ENCODE measurements at places on chromosomes 6 and 20.

GRCh38 chr20:62633598-62634329, 8.5 kb upstream of the SLCO4A1 start:
- no peak for DNase-seq

- DNase-seq = no peak
These were observed 89.3 kb upstream of the BTN3A2 start for GRCh38 chr6:26275663-26276062.

GRCh38 chr20:42565235-42565995, 624.3 kb downstream of the PTPRT start:
- no peak for DNase-seq

DNA sequence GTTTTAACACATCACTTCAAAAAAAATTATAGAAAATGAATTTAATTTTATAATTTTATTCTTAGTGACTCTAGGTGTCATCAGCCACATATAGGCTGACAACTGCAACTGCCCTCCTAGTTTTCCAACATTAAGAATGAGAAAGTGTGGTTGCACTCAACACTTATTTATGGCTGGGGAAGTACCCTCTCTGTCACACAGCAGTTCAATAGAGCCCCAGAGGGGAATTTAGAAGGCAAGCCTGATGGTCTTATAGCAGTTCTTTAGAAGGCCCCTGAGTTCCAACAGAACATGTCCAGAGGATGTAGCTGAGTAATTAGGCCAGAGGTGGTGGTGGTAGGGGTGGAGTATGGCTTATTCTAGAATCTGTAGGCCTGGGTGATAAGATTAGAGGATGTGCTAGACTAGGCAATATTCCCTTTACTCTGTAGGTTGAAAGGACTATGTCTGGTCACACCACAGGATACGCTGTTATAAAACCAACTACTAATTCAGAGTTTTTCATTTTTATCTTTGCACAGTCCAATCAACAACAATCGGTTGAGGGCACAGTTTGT, 226.5 kb upstream of the CITED2 start:
- no peak for DNase-seq

- DNase-seq = no peak
These were observed 3.0 kb upstream of the GRM4 start for GRCh38 chr6:34148631-34149451.

- DNase-seq = no peak
These were observed 72.3 kb downstream of the MRPL14 start for GRCh38 chr6:44054721-44055559.

GRCh38 chr6:127923135-127923534, 22.3 kb upstream of the THEMIS start:
- no peak for DNase-seq

DNA sequence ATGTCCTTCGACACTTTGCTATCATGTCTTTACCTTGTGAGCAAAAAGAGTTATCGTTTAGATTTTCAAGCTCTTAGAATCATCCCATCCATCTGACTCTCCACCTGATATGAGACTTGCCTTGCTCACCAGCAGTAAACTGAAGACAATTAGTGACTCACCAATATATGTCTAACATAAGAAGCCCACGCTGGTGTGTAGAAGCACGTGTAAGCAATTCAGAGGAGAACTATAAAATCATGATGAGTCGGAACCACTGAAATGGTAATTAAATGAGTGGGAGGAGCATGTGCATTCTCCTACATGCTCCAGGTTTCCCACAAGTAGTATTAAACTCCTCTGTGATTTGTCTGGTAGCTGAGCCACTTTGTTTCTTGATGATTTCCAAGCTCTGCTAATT, 181.6 kb upstream of the RNF217 start:
- no peak for DNase-seq

DNA sequence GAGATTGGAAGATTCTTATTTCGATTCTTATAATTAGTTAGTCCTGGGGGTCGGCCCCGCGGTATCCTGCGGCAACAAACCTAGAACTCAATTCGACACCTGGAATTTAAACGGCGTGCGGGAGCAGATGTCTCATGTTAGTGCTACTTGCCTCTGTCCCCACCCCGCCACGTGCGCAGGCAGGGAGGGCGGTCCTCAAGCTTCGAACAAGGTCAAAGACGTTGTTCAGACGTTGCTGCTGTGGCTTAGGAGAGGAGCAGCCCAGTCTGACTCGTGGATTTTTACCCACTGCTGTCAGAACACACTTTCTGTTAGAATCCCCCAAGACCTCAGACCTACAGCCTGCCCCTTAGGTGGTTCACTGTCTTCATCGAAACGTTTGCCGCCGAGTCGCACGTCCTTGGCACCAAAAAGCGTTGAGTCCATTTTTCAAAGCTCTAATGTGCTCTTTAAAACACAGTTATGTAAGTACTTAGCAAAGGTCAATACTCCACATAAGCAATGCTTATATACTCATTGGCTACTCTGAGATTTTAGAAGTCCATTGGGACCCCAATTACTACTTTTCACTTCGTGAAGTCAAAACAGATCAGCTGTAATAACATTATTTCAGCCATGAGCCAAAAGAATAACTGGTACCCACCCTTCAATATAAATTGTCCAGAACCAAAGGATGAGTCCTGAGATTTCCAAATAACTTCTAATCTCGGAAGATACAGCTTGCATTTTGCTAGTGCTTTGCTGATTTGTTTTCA, 2.7 kb upstream of the C6orf62 start:
- DNase-seq = no peak

DNA sequence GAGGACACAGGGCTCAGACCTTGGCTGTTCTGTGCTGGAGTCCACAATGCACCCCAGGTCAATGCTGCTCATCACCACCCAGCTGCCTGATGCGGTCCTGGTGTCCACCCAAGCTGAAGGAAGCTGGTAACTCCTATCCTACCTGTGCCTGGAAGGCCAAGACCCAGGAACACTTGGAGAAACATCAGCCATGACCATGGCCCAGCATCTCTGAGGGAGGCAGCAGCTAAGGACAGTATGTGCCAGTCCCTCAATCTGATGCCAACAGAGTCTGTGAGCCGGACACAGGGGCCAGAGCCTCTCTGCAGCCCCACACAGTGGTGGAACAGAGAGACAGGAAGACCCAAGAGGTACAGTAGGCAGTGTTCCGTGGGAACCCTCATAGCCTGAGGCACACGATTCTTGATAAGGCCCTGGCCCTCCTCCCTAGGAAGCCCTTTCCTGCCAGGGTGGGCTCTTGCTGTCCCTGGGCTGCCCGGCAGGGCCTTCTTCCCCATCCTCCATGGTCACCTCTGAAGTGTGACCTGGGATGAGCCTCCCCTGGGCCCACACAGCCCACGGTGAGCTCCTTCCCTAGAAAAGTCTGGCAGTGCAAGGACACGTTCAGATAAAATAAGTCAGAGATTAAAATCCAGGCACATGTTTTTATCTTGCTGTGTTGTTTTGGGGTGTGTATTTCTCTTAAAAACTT, 170.7 kb downstream of the THBS2 start:
- DNase-seq = no peak

- DNase-seq = no peak
These were observed 589.8 kb downstream of the RNF144B start for GRCh38 chr6:18976966-18977365.

DNA sequence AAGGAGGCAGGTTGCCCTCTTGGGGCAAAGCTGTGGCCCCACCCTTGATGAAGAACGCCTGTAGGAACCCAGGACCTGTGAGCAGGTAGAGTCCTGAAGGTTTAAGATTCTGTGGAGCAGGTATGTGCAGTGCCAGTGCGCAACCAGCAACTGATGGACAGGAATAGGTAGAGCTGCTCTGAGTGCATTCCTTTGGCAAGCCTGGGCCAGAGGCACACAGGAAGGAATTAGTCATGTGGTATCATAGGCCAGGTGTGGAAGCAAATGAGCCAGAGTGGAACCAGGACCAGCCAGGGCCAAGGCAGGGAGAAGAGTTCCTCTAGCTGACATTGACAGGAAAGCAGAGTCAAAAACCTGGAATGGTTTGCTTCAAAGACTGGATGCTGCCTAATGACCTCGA, 1.4 kb upstream of the KHDC1 start:
- no peak for DNase-seq

DNA sequence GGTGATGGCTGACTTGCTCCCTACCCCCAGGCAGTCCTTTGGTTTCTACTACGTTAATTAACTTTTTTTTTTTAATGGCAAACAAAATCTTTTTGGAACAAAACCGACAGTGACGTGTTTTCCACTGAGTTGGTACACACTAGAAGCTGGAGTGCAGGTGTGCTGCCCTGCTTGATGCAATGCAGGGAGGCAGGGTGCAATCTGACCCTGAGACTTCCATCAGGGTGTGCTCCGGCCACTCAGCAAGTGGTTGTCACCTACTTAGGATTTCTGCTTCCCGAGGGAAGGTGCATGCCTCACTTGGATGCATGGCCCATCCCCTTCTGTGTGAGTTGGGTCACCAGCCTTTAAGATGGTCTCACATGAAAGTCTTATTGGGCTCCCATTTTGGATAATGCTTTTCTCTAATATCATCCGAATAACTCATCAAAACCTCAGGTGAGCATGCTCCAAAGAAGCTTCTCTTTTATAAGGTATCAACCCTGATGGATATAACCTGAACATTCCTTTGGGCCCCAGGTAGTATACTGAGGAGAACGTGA, 14.0 kb downstream of the RREB1 start:
- no peak for DNase-seq

GRCh38 chr6:24909241-24910216, 26.2 kb downstream of the RIPOR2 start:
- DNase-seq = no peak

DNA sequence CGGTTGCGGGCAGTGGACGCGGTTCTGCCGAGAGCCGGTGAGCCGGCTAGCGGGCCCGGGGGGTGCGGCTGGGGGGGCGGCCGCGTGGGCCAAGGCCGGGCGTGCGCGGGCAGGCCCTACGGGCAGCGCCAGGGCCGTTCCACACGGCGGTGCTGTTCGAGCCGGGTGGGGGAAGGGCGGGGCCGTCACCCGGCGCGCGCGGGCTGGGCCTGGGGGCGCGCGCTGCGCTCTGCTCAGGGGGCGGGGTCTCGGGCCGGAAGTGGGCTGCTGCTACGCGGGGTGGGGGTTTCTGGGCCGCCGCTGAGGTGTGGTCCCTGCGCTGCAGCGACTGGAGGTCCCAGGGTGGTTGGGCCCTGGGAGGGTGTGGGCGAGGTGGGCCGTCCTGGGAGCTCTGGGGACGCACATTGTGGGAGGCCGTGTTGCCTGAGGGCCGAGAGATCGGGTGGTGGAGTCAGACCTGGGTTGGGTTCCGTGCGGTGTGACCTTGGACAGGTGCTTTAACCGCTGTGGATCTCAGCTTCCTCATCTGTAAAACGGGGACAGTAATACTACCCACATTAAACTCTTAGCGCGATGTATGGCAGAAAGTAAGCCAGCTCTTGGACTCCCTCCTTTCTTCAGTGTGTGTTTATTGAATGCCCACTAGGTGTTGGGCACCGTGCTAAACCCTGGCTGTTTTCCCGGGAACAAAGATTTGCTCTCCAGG, 391 bp downstream of the MAPRE1 start:
- no peak for DNase-seq

GRCh38 chr6:112481211-112481610, 134.1 kb downstream of the RFPL4B start:
- no peak for DNase-seq

GRCh38 chr6:92892626-92893170, 526.7 kb downstream of the EPHA7 start:
- DNase-seq = no peak

- DNase-seq = peak; percentile 21
These were observed 247.9 kb upstream of the BMP2 start for GRCh38 chr20:6519556-6519955.

DNA sequence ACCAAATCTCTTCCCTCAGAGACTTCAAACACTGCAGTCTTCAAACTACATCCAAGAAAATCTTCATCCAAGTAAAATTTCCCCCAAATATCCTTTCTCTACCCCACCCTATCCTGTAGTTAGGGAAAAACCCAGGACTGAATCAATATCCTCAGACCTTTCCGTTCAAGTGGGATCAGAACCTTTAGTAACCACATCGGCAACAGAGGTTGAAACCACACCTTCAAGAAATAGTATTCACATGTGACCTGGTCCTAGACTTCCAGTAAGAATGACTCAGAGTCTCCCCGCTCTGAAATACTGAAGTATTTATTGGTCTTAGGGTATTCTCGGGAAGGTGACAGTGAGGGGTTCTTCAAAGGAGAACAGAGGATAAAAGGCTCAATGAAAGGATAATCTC, 8.7 kb downstream of the HLA-DPA1 start:
- no peak for DNase-seq

- DNase-seq = no peak
These were observed 381.9 kb upstream of the ARID1B start for GRCh38 chr6:156395276-156395675.

DNA sequence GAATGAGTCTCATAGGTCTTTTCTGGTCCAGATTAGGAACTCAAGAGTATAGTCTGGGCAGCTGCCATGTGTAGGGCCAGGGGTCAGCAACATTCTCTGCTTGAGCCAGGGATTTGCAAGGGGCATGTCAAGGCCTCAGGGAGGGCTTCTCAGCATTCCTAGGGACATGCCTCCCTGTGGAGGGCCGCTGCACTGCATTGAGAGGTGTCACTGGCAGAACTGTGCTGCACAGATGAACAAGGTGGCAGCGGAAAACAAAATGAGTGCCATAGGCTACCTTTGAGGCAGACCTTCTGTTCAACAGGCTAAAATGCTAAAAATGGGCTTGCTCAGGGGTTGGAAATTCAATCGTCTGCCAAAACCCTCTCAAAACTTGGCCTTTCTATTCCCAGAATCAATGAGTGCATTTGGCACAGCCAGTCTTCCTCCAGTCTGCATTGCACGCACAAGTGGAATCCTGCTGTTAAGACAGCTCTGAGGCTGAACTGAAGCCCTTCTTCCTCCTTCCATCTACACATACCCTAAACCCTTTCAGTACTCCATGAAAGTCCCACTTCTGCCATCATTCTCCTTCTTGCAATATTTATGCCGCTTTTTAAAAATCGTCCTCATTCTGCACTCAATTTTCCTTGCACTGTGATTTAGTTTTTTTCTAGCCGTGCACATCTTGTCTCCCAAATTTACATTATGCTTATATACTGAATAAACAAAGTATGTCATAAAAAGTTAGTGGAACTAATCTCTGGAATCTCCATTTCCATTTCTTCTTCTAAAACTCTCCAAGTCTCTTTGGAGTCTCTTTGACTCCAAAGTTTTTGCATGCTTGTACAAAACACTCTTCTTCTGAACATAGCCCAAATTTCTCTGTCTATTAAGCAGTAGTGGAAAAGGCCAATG, 51.7 kb downstream of the SLC26A8 start:
- DNase-seq = no peak

GRCh38 chr6:53813801-53814200, 19.0 kb downstream of the LRRC1 start:
- no peak for DNase-seq

DNA sequence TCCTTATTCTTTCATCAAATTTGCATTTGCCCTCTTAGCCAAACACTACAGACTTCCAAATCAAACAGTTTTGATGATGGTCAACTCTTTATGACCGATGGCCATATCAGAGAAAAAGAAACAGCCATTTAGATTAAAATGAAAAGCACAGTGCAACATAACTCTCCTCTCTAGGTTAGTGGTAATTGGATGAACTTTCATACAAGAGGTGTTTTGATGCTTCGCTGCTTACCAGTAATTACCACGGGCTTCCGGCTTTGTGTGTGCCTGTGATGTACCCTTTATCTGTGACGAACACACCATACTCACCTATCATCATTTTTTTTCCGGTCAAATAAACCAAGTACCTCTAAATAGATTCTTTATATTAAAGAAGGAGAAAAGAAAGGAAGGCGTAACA, 181.8 kb downstream of the FOXA2 start:
- no peak for DNase-seq

- no peak for DNase-seq
These were observed 912 bp downstream of the IL17F start for GRCh38 chr6:52243282-52243893.

- DNase-seq = no peak
These were observed 47.2 kb downstream of the PLAGL2 start for GRCh38 chr20:32160341-32160740.

Measured in fibroblast of the conjunctiva (primary cell).